Astrocyte of the spinal cord (primary cell): ENCODE measurements at places on chromosomes 11 and 22.
A peak's percentile ranks its signal among the peaks of the same experiment; 100 is the strongest.

GRCh38 chr11:445765-446588, 4.1 kb upstream of the PTDSS2 start:
- no peak for DNase-seq

DNA sequence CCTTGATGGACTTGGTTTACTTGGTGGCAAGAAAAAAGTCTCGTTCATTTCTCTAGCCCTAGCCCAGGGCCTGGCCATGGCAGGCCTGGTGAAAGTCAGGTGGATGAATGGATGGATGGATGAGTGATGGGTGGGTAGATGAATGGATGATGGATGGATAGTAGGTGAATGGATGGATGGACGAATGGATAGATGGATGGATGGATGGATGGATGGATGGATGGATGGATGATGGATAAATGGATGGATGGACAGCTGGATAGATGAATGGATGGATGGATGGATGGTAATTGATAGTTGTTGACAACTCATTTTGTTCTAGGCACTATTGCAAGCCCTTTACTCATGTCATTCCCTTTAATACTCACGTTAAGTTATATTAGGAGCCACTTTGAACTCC, 86.1 kb upstream of the ANO1 start:
- no peak for DNase-seq

DNA sequence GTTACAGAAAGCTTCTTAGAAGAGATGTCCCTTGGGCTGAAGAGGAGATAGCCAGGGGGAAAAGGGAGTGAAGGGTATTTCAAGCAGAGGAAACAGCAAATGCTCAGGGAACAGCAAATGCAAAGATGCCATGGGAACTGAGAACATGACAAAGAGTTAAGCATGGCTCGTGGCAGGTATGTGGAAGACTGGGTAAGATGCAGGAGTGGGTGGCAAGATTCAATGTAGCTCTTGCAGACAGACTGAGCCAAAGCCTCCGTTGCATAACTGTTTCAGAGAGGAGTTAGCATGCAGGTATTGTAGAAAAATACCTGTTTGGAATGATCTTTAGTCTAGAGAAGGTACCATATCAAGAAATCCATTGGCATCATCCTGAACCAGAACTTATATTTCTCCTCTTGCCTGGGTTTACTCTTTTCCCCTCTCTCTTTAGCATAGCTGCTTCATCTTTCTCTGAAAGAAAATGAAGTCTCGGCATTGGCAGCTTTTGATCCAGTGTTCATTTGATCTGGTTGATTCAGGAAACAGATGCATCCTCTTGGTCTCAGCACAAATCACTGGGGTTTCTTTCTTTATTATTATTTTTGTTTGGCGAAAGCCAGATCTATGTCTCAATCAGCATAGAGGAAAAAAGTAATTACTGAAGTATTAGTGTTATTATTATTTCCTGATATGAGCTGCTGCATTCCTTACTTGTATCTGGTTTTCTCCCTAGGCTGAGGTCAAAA, 41.7 kb upstream of the NUP160 start:
- DNase-seq, result no peak

GRCh38 chr11:110908401-110909105, 196.3 kb upstream of the ARHGAP20 start:
- peak; percentile 93 for DNase-seq

DNA sequence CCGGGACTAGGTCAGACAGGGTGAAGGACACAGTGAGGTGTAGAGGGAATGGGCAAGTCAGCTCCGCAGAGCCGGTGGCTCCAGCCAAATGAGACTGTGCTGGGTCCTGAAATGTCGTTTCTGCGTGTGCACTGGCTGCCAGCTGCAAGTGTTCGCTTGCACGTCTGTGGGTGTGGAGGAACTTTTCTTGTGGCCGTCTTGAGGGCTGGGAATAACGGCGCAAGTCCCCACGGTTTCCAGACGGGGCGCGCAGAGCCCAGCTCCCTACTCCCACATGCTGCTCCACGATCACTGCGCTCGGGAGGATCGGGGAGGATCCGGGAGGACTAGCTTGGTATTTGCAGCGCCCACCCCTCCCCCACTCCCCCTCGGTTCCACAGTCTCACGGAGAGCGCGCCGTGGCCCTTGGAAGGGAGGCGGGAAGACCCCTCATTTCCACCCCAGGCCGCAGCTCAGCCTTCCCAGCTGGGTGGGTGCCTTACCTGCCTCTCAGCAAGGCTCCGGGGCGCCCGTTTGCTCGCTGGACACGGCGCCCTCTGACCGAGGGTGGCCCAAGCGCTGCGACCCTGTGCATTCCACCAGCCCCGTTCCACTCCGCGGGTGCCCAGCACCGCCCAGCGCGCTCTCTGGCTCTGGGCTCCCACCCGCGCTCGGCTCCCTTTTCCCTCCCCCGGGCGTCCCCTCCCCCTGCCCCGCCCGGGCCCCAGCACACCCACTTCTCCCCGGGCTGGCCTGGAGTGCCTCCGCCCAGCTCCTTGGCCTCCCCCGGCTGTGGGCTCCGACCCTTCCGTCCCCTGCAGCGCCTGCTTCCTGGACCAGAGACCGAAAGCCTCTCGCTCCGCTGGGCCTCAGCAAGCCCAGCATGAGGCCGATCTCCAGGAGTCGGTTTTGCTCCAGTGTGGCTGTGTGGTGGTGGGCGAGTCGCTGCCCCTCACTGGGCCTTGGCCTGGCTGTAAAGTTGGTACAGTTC, at the start of gene KCNE3:
Gene KCNE3 (minus strand): TSS at position 634 of the 970 bp plus-strand sequence. CDS start 9,986 bp downstream, outside the sequence.
- peak; percentile 48 for DNase-seq

- no peak for DNase-seq
These were observed 20.9 kb upstream of the KIAA0930 start for GRCh38 chr22:45261407-45262088.

- no peak for DNase-seq
These were observed 9.0 kb upstream of the ME3 start for GRCh38 chr11:86681483-86681756.

- DNase-seq, result no peak
These were observed 17.8 kb downstream of the LIF start for GRCh38 chr22:30228509-30229359.

DNA sequence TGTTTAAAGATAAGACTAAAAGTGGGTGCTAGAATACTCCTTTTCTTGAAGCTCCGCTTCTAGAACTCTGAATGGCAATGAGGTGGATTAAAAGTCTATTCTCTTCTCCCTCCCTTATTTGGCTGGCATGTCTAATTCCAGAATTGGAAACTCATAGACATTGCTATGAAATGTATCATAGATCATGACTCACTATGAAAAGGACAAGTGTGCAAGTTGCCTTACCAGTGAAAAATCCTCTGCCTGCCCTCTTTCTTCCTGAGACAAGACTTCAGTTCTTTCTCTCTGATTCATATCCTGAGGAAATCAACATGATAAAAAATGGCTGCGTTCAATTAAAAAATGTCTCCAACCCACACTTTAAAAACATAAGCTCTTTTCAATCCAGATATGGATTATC, 73.2 kb upstream of the BLID start:
- DNase-seq, result peak; percentile 96

- DNase-seq, result no peak
These were observed 711 bp upstream of the ZPR1 start for GRCh38 chr11:116788534-116788933.

DNA sequence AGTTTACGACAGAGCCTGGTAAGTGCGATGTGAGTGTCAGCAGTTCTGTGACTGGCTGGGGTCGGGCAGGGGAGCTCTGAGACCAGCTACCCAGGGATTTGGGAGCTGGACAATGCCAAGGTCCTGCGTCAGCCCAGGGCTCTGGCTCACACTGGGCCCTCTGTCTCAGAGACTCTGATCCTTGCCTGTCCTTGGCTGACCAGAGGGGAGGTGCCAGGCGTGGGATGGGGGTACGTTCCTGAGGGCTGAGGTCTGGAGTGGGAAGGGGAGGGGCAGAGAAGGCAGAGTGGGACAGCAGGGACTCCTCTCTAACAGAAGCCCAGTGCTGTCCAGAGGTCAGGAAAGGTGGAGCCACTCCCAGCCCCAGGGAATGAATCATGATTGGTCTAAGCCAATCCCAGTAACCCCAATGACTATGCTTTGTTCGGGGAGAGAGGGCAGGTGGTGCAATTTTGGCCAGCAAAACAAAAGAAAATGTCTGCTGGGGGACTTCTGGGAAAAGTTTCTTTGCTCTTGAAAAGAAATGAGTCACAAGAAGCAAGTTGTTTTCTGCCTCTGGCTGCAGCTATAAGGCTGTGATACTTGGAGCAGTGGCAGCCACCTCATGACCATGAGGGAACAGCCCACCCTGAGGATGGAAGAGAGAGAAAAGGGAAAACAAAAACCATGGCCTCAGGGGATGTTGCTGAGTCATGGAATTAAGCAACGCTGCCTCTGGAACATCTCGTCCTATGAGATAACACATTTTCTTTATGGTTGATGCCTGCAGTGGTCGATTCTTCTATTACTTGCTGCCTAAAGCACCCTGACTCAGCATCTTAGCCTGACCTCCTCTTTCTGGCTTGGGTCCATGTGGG, 108.3 kb downstream of the CHST1 start:
- DNase-seq, result no peak

GRCh38 chr11:110512026-110512425, 82.3 kb downstream of the FDX1 start:
- DNase-seq, result no peak

GRCh38 chr22:45504373-45505341, 2.0 kb downstream of the FBLN1 start:
- DNase-seq, result peak; percentile 78

GRCh38 chr11:120134106-120134930, 3.6 kb downstream of the TRIM29 start:
- no peak for DNase-seq

DNA sequence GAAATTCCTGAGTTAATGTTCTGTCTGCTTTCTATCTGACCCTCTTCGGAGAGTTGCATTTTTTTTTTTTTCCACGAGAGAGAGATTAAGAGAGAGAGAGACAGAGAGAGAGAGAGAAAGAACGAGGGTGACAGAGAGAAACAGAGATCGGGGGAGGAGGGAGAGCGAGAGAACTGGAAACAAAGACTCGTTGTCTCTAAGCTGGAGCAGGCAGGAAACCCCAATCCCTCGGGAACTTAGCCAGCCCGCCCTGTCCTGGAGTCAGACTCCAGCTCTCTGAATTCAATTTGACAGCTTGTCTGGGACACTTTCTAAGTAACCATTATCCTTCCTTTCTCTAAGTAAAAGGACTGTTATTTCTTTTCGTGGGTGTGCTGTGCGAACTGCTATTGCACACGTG, 76.9 kb downstream of the KCNJ1 start:
- peak; percentile 68 for DNase-seq

DNA sequence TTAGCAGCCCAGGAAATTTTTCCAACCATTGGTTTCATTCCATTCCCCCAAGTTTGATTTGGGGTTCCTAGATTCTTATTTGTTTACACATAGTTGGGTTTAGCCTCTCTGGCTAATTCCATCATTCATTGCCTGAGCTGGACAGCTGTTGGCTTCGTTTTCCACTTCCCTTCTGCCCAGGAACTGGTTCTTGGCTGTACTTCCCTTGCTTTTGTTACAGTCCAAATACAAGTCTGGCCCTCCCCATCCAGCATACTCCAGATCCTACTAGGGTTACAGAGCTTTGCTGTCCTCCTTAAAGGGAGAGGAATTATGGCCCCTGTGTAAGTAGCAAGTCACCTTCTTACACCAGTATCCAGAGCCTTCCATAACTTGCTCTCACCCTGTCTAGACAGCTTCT, 356.3 kb downstream of the FAT3 start:
- DNase-seq, result no peak

DNA sequence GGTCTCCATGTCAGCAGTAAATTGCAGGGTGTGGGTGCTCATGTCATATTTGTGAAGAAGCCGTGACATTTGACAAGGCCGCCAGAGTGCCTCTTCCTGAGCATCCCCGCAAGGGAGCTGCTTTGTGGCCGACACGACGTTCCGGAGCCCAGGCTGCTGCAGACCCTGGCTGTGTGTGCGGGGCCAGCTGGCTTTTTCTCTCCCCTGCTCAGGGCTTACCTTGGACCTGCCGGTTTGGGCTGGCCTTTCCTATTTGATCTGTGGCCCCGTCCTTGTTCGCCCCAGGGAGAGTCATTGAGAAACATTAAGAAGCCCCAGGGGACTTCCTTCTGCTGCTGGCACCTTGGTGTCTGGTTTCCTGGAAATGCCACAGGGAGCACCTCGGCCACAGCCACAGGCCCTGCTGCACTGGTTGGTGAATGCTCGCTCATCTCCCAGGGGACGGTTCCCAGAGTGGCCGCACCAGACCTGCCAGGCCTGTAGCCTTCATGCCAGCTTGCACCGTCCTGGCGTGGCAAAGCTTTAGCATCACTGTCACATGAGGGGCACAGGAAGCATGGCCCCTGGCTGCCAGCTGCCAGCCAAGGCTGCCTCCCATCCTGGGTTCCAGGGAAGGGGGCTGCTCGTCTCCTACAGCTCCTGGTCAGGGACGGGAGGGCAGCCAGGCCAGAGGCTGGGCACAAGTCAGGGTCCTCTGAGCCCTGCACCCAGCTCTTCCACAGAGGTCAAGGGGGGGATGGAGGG, 5.4 kb downstream of the GRK2 start:
- no peak for DNase-seq

DNA sequence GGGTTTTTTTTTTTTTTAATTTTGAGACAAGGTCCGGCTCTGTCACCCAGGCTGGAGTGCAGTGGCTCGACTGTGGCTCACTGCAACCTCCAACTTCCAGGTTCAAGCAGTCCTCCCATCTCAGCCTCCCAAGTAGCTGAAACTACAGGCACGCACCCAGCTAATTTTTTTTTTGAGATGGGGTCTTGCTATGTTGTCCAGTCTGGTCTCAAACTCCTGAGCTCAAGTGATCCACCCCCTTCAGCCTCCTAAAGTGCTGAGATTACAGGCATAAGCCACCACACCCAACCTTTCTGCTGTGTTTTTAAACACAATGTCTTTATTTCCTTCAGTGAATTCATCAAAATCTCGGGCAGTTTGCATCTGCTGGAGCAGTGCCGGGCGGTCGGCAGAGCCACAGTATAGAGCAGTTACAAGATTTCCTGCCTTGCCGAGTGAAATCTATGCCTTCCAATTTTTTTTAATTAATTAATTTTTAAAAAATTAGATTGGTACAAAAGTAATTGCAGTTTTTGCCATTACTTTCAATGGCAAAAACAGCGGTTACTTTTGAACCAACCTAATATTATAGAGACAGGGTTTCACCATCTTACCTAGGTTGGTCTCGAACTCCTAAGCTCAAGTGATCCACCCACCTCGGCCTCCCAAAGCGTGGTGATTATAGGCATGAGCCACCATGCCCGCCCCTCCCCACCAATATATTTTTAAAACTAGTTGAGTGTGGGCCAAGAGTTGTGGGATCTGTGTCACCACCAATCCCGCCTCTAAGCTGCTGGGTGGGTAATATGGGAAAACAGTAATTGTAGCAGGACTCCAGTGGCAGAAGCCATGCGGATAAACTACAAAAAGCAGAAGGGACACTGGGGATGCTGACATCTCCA, 2.7 kb upstream of the ACY3 start:
- DNase-seq, result no peak

GRCh38 chr11:29452146-29452545, 564.7 kb downstream of the KCNA4 start:
- DNase-seq, result peak; percentile 87

- no peak for DNase-seq
These were observed 107.0 kb upstream of the SESN3 start for GRCh38 chr11:95337972-95338429.

GRCh38 chr11:83438438-83438837, 152.3 kb upstream of the CCDC90B start:
- DNase-seq, result no peak
